NCI-H774 (cell line): ENCODE measurements at places on chromosomes 16 and 17.

GRCh38 chr17:33528846-33529245 is 235.8 kb upstream of the ASIC2 start:
- DNase-seq = no peak

GRCh38 chr16:27860091-27860490 is 203.4 kb downstream of the GSG1L start:
- no peak for DNase-seq

GRCh38 chr16:84065536-84066132 is 23.0 kb upstream of the SLC38A8 start:
- DNase-seq = peak; percentile 3

DNA sequence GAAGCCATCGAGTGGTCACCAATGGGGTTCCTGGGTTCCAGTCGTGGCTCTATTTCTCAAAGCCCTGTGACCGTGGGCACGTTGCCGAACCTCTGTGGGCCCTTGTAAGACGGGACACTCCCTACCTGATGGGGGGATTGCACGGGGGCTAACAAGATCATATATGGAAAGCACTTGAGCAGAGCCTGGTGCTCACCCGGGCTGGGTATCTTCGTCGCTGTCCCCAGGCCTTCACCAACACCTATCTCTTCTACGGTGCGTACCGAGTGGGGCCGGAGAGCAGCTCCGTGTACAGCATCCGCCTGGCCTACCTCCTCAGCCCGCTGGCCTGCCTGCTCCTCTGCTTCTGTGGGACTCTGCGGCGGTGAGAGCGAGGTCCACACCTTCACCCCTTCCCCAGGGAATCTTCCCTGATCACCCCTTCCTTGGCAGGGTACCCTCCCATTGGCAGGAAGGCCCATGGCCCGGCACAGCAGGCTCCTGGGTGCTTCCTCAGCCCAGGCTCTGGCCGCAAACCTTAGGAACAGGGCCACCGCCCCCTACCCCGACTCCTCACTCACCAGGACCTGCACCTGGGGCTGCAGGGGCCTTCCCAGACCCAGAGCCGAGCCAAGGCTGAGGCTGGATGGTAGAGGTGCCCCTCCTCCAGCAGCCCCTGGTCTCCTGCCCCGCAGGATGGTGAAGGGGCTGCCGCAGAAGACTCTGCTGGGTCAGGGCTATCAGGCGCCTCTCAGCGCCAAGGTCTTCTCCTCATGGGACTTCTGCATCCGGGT is 2.8 kb downstream of the TMC8 start:
- no peak for DNase-seq

- no peak for DNase-seq
These were observed 10.9 kb upstream of the GGA2 start for GRCh38 chr16:23521037-23521743.

DNA sequence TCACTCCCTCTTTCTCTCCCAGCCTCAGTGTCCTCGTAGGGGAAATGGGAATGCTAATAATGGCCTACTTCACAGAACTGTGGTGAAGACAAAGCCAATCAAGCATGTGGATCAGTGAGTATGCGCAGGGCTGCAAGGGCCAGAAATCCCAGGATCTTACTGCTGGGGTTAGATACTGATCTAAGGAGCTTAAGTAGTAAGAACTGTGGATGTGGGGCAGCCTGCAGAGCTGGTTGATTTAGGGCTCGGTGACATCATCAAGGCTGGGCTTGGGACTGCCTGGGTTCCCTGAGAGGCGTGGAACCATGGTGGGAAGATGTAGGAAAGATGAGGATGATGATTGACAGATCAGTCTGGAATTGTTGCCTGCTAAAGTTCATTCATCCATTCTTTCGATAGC is 25.6 kb downstream of the GOSR2 start:
- DNase-seq = no peak

DNA sequence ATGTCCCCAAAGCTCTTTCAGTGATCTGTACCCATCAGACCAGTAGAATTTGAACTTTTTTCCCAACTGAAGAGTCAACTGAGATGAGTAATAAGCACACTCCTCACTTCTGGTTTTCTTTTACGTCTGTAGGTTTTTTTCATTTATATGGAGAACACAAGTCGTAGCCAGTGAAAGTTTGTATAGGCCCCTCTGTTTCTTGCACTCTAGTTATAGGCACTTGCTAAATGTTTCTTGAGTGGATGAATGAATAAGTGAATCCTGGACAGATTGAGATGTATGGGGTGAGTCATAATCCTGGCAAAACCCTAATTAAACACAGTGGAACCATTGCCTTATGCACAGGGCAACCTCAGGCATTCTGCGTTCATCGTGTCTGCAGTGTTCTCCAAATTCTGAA is 193.7 kb upstream of the TBX2 start:
- no peak for DNase-seq

DNA sequence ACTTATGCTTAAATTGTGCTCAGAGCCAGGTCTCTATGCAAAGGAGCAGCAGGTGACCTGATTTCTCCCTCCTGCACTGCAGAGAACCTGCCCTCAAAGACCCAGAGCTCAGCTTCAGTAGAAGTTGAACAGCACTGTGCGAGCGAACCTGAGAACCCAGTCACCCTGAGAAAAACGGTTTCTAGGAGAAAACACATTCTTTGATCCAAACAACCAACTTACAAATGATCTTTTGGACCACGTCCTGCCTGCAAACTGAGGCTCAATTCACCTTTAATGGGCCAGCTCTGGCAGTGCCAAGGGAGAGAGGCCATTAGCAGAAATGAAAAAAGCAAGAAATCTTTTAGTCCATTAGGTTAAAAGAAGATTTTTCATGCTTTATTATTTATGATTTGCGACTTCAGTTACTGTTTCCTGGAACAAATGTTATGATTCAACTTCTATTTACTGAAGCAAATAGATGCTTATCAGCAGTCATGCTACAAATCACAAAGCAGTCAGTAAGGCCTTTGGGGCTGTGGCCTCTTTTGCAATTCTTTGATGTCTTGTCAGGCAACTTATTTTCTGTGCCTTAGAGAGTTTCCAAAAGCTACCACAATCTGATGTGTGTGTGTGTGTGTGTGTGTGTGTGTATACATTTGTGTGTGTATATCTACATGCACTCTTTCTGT is 65.7 kb upstream of the LRRC37A3 start:
- DNase-seq = no peak

DNA sequence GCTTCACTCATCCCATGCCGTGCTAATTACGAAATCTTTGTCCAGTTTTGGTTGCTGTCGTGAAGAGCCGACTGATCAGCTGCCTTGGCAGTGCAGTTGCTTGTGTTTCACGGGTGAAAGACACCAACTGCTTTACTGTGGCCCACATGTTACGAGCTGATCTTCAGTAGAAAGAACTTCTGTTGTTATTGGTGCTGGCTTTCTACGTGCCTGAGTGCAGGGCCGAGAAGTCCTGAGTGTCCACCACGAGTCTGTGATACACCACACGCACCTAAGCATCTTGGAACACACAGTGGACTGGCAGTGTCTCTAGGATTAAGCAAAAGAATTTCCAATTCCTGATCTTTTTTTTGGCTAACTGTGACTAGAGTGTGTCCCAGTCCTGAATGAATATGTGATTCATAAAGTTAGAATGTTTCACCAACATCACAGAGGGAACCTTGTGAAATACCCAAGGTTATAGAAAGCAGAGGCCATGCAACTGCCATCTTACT is 70.4 kb upstream of the CLEC18A start:
- DNase-seq = no peak

DNA sequence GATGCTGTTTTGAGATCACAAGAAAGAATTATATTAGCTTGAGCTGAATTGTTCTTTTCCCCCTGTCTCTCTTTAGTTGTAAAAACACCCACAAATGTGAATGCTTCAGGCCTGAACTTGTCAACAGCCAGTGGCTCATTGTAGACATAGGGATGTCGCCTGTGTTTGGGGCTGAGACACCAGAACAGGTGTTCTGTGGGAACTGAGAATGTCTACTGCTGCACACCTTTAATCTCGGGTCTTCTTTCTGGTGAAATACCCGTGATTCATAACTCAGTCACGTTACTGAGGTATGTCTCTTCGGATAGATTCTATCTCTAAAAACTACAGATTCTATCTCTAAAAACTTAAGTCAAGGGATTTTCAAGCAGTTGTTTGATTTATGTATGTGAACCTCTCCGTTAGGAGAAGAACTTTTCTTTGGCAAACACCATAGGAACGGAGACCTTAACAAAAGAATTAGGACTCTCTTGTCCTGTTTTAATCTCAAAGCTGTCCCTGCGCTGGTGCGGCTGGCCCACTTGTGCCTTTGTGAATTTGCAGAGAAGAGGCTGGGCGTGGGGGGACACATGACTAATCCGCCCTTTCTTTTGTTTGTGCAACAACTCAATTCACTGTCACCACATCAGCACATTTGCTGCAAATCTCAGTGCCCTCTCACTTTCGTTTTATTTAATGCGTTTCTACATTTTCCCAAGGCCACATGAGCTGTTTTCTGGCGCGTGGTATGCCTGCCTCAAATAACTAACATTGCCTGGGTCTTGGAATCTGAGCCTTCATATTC is 643.0 kb downstream of the MAF start:
- no peak for DNase-seq

- no peak for DNase-seq
These were observed 4.4 kb upstream of the SCPEP1 start for GRCh38 chr17:56973520-56973919.

DNA sequence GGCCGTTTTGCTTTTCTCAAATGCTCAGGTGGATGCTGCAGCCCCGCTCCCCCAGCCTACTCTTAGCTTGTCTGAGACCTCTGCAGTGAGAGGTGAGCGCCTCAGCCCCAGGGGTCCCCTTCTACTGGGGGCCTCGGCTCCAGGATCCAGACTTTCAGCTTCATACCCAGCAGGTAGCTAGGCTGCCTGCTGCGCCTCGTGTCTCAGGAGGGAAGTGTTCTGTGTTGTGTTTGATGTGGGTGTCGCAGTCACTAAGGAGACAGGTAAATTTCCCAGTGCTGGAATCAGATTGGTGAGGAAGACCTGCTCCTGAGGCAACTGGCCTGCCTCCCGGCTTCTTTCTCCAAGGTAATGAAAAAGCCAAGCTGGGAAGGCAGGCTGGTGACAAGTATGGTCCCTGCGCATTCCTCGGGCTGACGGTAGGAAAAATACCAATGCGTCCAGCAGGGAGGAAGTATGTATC is 604.0 kb upstream of the SALL1 start:
- DNase-seq = peak; percentile 67

DNA sequence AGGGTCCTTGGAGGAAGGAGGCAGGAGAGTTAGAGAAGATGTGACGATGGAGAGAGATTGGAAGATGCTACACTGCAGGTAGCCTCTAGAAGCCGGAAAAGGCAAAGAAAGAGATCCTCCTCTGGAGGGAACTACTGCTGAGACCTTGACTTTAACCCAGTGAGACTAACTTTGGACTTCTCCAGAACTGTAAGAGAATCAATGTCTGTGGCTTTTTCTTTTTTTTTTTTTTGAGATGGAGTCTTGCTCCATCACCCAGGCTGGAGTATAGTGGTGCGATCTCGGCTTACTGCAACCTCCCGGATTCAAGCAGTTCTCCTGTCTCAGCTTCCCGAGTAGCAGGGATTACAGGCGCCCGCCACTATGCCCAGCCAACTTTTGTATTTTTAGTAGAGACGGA is 8.7 kb downstream of the BCL7C start:
- DNase-seq = no peak

DNA sequence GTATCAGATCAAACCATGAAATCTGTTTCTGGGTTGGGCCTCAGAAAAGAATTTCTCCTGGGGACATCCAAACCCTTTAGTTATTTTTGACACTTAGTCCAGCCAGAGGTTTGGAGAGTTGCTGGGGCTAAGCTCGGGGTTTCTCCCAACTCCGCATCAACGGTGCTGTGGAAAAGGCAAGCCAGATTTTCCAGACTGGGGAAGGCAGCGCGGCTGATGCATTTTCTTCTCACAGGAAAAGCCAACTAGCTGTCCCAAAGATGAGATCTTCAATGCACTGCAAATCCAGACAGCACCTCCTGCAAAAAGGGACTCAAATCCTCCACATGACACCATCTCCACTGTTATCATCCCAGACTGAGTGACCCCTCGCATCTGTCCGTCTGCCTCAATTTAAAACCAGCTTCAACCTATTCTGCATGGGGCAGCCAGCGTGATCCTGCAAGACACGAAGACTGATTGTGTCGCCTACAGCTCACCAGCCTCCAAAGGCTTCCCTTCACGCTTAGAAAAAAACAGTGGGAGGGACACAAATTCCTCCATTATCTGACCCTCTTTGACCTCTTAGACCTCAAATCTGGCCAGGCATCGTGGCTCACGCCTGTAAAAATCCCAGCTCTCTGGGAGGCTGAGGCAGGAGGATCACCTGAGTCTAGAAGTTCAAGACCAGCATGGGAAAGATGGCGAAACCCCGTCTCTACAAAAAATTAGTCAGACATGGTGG is 62.0 kb downstream of the GAS7 start:
- no peak for DNase-seq

DNA sequence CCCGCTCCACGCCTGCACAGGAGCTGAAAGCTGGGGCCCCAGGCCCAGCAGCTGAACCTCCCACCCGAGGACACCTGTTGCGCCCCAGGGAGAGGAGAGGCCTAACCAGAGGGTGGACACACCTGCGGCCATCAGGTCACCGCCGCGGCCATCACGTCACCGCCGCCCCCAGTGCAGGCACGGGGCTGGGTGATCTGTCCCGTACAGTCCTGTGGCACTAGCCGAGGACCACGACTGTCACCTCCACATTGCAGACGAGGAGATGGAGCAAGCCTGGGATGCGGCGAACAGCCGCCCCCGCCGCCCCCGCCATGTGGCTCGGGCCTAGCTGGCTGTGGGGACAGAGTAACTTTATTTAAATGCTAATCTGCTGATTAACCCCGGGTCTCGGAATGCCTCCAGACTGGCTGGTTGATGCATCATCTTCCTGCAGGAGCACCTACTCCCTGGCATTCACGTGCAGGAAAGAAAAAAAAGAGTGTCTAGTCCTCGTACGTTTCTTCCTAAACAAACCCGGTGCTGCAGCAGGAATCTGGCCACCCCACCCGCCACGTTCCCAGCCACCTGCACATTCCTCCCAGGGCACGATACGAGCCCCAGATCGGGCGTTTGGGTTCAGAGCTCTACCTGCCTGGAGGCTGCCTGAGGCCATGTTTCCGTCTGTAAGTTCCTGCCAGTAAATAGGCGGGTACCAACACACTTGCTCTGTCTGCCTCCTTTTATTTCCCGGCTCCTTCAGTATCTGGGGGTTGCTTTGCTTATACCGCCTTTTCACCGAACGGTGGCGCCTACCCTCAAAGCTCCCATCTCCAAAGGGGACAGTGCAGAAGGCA is 29.9 kb downstream of the PIEZO1 start:
- no peak for DNase-seq

- DNase-seq = no peak
These were observed 23.7 kb upstream of the BCO1 start for GRCh38 chr16:81214745-81215166.

DNA sequence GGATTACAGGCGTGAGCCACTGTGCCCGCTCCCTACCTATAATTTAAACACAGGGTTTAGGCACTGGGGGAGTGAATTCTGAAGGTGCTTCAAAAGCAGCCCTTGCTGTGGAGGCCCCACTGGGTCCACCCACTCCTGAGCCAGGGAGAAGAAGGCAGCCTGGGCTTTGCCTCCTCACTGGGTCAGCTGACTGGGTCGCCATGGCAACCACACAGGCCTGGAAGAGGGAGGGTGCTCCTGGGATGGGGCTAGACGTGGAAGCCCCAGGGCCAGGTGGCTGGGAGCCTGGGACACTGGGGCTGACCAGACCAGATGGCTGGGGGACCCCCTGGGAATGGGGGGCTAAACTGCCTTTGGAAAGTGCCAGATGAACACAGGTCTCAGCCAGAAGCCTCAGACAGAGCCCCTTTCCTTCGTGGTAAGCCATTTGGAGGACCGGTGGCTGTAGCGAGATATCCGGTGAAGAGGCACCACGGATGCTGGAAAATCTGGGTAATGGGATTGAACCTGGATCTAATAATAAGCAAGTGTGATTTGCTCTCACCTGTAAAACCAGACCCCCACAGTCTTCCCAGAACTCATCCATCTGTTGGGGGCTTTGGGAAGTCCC is 32.9 kb downstream of the TRARG1 start:
- no peak for DNase-seq
